Stimulated activated CD8-positive, alpha-beta memory T cell treated with anti-CD3 and anti-CD28 coated beads, Interleukin-7, amount 100 ng/mL, for 1 hour (primary cell): ENCODE measurements at places on chromosomes 4 and X.

GRCh38 chrX:93461060-93461459, 212.3 kb downstream of the NAP1L3 start:
- no peak for DNase-seq

GRCh38 chrX:477441-478012, 90.8 kb upstream of the PPP2R3B start:
- no peak for DNase-seq

DNA sequence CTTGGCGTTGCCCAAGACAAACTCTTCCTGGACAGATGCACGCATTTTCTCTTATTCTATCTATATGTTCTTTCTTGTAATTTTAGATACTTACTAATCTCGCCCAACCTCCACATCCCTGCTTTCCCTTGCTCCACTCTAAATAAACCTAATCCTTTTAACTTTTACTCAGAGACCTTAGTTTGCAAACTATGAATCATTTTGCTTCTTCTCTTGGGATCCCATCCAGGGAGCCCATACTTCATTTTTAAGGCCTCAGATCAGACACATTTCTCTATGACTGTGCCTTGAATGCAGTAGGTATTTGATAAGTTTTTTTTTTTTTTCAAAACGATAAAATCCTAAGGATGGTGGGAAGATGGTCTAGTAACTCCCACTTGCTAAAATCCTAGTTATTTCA, 353.8 kb upstream of the HAND2 start:
- no peak for DNase-seq

- DNase-seq: no peak
These were observed 106.4 kb downstream of the PHKA2 start for GRCh38 chrX:18877469-18877868.

DNA sequence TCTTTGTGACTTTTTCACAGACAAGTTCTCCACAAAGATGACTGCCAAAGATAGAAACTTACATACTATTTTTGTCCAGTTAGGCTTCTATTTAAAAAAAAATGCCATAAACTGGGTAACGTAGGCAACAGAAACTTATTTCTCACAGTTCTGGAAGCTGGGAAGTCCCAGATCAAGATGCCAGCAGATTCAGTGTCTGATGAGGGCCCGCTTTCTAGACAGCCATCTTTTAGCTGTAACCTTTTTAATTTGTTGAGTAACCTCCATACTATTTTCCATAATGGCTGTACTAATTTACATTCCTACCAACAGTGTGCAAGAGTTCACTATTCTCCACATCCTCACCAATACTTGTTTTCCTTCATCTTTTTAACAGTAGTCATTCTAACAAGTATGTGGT, 55.5 kb downstream of the ARHGEF38 start:
- no peak for DNase-seq

DNA sequence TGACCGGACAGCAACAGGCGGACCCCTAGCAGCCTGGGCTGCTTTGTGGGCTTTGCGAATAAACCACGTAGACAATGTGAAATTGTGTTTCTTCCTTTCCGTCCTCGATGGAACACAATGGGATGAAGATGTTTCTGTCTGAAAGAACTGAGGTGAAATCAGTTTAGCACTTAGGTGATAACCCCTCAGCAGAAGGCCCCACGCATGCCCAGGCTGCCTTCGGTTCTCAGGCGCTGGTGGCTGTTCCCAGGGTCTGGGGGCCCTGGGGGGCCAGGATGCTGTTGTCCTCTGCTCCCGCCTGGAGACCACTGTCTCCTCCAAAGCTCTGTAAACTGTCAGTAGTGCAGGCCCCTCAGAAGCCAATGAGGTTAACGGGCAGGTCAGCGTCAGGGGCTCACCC, 73.9 kb upstream of the HGFAC start:
- DNase-seq: no peak

DNA sequence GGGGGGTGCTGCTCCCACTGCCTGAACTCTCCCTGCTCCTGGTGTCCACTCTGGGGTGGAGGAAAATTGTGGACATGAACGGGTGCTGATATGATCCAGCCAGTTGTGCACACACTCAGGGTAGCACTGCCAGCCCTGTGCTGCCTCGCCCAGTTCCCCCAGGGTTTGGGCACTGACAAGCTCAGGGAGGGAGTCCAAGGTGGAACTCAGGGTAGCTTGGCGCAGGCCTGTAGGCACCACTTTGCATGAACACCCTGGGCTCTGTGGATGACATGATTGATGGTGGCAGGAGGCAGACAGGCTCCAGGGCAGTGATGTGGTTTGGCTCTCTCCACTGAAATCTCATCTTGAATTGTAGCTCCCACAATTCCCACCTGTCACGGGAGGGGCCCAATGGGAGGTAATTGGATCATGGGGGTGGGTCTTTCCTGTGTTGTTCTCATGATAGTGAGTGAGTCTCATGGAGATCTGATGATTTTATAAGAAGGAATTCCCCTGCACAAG, 572.0 kb upstream of the PABPC4L start:
- no peak for DNase-seq

DNA sequence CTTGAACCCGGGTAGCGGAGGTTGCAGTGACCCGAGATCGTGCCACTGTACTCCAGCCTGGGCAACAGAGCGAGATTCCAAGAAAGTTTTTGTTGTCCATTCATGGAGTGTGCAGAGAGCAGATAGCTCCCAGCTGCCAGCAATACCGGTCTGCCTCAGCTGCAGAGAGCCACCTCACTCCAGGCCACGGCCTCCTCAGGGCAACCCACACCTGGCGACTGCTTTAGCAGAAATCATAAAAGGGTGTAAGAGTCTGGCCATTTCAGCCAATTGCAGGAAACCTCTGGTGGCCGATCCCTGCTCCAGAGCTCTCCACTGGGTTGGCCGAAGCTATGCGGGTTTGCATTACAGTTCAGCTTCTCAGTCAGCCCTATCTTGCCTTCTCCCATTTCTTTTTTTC, 227.4 kb upstream of the BCOR start:
- no peak for DNase-seq

GRCh38 chr4:177960566-177960965, 518.3 kb upstream of the AGA start:
- no peak for DNase-seq

- no peak for DNase-seq
These were observed 58.1 kb upstream of the BCOR start for GRCh38 chrX:40155589-40156469.

- DNase-seq: no peak
These were observed 269.9 kb downstream of the CBLL2 start for GRCh38 chrX:22542641-22543040.

DNA sequence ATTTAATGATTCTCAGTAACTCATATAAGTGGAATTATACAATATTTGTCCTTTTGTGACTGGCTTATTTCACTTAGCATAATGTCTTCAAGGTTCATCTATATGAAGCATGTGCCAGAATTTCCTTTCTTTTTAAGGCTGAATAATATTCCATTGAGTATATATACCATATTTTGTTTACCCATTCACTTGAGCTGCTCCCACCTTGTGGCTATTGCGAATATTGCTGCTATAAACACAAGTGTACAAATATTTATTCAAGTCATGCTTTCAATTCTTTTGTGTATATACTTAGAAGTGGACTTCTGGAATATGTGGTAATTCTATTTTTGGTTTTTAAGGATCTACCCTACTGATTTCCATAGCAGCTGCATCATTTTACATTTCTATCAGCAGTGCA, 219.1 kb downstream of the MID1 start:
- no peak for DNase-seq

- DNase-seq: no peak
These were observed 6.6 kb upstream of the CLDN24 start for GRCh38 chr4:183328832-183329231.

DNA sequence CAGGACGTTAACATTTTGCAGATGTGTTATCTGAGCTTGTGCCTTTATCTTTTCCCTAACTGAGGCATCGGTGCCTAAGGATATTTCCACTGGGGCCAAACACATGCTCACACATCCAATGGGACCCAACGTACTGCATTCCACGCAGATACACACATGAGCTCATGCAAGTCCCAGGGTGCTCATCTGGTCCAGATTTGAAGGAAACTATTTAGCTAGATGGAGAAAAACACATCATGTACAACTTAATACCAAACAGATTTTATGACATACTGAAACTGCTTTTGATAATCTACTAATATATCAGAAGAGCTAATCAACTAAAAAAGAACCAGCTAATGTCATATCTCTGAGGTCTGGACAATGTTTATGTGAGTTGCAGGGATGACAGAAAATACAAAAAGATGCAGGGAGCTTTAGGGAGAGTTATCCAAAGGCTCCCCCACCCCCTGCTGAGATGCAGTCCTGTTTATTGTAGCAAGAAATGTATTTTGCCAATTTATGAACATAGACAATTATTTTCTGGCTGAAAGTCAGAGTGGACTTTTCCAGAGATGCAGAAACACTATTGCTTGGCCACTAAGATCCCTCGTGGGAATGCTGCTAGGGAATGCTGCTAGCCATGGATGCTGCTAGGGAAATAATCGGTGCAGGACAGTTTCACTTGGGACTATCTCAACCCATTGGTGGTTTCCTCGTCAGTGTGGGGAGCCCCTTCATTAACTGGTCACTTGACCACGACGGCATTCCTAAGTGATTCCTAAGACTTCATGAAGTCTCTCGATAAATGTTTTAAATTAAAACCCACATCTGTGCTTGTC, 172.8 kb downstream of the SMIM20 start:
- DNase-seq: no peak

- DNase-seq: no peak
These were observed 21.2 kb upstream of the SMIM20 start for GRCh38 chr4:25892796-25893195.

DNA sequence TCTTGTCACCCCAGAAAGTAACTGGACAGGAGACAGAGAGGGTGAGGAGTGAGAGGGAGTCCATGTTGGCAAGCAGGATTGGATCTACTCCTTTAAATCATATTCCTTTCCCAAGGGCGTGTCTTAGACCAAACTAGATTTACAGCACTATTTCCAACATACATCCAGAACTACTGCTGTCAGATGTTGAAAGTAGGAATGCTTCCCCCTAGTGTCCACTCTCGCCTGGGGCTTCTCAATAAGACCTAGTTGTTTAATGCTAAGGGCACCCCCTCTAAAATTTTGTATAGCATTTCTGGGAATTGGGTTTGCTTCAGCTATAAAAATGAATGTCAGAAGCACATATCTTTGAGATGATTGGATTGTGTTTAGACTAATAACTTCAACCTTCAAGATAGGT, 13.3 kb downstream of the OFD1 start:
- DNase-seq: no peak

DNA sequence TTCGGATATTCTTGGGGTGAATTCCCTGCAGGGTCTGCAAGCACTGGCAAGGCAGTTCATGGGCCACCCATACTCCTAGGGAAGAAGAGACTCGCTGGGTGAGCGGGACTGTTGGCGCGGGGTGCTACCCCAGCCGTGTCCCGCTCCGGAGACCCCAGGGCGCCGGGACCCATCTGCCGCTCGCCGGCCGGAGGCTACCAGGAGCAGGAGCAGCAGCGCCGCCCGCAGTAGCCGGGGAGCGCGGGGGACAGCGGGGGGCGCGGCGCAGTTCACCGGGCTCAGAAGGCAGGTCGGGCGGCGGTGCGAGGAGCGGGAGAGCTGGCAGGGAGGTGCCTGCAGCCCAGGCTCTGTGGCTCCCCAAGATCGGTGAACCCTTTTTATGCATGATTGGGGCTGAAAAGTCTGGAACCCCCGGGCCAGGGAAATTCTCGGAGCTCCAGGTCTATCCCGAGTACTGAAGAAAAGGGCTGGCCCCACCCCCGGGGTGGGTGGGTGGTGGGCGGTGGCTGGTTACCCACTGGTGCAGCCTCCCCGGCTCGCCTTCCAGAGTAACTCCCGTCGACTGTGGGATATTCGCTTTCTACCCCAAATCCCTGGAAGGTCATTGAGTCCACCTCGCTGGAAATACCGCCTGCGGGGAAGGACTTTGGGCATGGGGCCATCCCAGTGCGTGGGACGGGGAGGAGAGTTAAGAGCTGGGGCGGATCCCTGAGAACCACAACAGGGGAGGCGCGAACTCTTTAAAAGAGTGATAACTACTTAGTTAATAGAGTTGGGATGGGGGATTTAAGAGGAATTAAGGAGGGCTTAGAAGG, 37.6 kb downstream of the PF4 start:
- no peak for DNase-seq

GRCh38 chr4:581181-581580, 5.1 kb upstream of the TMEM271 start:
- no peak for DNase-seq

DNA sequence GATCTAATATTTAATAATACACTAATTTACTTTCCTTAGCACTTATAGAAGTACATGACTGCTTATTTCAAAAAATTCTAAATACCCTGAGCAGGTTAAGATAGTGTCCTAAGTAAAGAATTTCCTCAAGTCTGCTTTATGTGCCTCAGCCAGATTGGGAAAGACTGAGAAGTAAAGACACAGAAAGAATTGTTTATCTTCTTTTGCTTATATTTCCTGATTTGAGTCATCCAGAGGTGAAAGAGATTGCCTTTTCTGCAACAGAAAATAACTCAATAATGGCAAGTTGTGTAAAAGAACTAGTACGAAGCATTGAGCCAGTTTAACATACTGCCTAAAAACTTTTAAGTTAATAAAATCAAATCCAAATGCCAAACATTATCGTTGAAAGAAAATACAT, 45.0 kb downstream of the NAF1 start:
- DNase-seq: no peak

- DNase-seq: no peak
These were observed 382.7 kb upstream of the GALNTL6 start for GRCh38 chr4:171430495-171430894.

DNA sequence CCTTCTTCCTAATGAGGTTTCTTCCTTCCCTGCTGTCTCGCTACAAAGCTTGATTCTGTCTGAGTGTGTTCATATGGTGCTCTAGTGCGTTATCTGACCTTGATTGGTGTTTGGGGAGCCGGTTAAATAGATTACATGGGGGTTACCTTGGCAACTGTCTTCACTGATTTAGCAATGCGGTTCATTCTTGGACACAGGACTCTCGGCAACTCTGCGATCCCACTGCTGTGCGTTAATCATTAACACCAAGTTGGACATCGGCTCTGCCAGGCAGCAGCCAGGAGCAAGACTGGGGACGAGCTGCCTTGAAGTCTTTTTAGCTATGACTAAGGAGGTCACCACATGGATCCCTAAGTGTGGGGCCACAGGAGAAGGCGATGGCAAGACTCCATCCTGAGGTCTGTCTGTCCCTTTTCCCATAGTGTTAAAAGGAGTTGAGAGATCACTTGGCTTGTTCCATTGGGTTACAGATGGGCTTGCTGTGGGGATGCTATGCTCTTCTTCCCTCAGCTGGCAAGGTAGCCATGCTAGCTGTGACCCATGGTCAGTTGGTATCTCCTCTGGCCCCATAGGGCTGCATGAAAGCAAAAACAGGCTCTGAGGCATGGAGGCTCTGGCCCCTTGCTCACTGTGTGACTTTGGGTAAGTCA, 93.4 kb upstream of the MAMLD1 start:
- DNase-seq: no peak

DNA sequence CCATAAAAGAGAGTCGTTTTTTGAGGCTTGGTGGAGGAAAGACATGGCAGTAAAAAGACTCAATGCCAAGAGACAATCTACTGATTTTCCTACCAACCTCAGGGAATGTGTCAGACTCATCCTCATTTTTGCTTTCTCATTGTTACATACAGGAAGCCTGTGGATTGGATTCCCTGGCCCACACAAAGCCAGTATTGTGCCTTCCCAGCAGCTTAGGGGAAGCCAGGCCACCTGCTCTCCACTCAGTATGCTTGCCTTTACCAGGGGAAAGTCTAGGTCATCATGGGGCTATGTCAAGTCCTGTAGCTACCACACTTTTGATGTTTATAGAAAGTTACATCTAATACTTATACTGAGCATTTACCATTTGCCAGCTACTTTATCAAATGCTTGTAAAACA, 11.0 kb downstream of the BMX start:
- no peak for DNase-seq

- no peak for DNase-seq
These were observed 1.6 kb downstream of the OPRPN start for GRCh38 chr4:70399319-70399718.
